SK-N-SH (cell line): ENCODE measurements at places on chromosomes 12 and 14.

- DNase-seq: peak; percentile 57
Observed at GRCh38 chr14:100644383-100644782, 57.2 kb upstream of the BEGAIN start.

DNA sequence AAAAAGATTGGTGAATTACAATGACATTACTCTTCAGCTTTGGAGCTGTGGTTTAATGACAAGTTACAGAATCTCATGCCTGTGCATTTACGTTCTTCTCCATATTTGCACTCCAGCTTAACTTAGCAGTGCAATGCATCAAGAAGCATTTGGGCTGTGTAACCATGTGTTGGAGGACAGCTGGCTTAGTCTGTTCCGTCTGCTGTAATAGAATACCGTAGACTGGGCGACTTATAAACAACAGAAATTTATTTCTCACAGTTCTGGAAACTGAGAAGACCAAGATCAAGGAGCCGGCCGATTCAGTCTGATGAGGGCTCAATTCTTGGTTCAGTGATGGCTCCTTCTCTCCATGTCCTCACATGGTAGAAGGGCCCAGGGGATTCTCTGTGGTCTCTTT, 943.5 kb downstream of the BCL11B start:
- DNase-seq: no peak

DNA sequence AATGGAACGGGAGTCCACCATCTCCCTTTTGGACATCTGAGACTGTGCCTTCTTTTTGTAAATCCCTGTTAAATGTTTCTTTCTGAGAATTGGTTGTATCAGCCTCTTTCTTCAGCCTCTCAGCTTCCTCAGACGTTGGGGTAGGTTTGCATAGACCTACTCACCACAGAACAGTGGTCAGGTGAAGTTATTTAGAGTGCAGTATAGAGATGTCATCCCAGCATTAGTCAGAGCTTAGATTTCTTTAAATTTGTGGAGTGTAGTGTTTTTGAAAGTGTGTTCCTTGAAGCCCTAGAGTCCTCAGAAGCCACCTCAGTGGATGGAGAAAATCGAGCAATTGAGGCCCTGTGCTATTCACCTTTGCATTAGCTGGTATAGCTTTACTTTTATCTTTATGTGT, 8.9 kb upstream of the EEA1 start:
- DNase-seq: no peak

DNA sequence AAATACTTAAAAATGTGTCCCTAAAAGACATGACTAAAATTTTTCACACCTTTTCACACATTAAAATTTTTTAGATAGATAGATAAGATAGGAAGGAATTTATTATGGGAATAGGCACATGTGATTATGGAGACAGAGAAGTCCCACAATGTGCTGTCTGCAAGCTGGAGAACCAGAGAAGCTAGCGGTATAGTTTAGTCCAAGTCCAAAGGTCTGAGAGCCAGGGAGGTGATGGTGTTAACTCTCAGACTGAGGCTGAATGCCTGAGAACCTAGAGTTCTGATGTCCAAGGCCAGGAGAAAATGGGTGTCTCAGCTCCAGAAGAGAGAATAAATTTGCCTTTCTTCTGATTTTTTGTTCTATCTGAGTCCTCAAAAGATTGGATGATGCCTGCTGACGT, 65.7 kb downstream of the POLR3B start:
- DNase-seq: no peak

- no peak for DNase-seq
Observed at GRCh38 chr12:97300891-97301290, 161.7 kb upstream of the RMST start.

DNA sequence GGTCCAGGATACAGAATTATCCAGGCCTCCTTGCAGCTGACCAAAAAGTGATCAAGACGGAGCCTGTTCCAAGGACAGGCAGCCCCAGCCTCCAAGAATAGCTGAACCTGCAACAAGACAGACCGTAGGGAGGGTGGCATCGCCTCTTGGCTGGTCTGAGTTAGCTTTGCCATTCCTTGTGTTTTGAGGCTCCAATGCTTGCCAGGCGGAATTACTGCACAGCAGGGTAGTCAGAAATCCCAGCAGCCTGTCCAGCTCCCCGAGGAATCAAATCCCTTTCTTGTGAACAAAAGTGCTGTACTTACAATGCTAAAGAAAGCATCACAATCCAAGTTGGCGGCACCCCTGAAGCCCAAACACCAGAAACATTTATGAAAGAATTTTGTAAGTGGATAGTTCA, 246.9 kb downstream of the TMEM132C start:
- DNase-seq: no peak

DNA sequence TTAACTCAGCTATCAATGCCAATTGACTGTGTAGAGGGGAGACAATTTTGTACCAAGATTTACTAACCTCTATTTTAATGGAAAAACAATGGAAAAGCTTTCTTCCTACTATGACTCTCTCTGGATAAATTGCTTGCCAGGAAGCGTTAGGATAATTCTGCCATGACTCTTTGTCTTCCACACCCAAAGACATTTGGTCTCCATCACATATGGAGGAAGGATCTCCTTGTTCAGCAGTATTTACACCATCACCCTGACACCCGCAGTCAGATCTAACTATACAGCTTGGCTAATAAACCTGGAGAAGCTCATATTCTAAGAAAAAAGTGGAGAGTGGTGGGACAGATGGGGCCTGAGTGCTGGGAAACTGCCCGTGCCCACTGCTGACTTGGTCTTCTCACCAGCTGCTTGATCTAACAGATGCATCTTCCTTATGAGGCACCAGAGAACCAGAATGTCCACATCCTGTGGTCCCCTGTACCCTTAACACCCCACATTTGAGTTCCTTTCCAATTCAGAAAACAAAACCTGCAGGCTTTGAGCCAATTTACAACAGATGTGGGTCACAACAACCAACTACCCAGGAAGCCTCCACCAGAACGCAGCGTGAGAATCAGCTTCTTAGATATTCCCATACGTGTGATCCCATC, 154.0 kb downstream of the DAD1 start:
- DNase-seq: no peak

DNA sequence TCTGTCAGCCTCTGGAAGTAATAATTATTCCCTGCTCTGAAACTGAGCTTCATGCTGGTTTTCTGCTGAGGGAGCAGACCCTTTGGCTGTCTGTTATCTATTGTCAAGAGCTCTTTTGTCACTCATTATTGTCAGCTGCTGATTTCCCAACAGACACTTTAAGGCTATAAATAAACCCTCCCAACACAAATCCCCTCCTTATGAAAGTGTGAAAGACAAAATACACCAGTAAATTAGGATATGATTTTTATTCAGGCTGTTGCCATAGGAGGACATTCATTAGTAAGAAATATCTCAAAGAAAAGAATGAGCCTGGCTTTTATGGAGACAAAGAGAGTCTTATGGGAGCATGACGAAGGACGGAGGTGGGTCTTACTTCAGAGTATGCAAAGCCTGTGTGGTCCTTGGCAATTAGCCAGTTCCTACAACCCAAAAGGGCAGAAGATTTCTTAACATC, 180.8 kb downstream of the CRADD start:
- DNase-seq: no peak

DNA sequence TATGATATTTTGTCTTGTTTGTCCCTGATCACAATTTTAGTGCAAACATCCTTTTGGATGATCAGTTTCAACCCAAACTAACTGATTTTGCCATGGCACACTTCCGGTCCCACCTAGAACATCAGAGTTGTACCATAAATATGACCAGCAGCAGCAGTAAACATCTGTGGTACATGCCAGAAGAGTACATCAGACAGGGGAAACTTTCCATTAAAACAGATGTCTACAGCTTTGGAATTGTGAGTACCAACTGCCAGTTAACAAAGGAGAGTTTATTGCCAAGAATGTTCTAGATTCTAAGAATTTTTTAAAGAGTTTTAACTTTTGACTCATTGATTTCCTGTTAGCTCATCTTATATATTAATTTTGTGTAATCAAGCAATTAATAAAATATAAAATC, 55.4 kb downstream of the IRAK3 start:
- DNase-seq: no peak
